ENCODE measurements at places on chromosomes 5 and 9.

DNA sequence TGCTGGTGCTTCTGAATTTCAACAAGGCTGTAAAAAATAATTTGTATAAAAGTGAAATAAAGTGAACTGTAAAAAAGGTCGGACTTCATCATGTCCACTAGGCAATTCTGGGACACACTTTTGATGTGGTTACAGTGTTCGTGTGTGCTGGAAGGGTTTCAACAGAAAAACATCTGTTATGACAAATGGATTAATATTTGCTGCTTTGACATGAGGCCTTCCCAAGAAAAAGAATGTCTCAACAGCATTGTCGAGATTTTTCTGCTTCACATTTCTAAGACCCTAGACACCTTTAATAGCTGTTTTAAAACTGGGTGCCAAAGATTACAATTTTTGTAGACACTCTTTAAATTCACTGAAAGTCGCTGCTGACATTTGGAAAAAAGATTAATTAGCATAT lies 216.6 kb downstream of the SLC12A2 start:
- DNase-seq = no peak

DNA sequence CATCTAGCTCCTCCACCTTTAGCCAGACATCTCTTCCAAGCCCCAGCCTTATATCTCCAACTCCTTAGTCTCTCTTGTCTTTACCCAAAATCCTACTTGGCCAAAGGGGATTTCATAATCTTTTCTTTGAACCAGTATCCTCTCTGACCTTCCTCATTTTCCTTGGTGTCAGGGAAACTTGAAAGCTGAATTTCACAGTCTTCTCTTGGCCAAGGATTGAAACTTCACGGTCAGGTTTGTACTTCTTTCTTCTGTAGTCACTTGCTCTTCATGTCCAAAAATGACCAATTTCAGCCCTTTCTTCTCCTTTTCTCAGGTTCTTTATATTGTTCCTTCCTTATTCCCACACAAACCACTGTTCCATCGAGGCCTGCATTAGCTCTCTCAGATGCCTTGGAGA lies 473.7 kb upstream of the KLF4 start:
- no peak for DNase-seq

DNA sequence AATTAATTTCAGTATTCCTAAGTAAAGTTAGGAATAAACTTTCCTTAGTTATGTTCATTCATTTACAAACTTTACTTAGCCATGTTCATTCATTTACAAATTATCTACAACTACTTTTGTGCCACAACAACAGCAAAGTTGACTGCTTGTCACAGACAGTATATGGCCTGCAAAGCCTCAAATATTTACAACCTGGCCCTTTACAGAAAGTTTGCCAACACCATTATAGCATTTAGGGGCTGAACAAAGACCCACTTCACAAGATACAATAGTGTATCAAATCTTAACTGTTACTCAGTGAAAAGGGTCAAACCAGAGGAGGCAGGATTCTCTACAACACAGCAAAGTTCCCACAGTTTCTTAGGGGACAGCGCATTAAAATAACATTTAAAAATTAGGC lies 9.7 kb upstream of the OTULINL start:
- no peak for DNase-seq

- no peak for DNase-seq
Observed at GRCh38 chr5:2817031-2817603, 65.6 kb upstream of the IRX2 start.

GRCh38 chr5:73897893-73898292 lies 271.9 kb downstream of the ARHGEF28 start:
- DNase-seq = no peak

Data from activated naive CD4-positive, alpha-beta T cell (primary cell).